Stimulated activated naive B cell treated with anti-CD40 and anti-IgM and Interleukin-4, amounts not matched to agents 10 μg/mL and 1 μg/mL and 100 μg/mL, for 72 hours (primary cell): ENCODE measurements at places on chromosomes 11 and 22.

GRCh38 chr22:24584166-24584790 is 8.6 kb downstream of the LRRC75B start:
- H3K27me3 ChIP-seq, result no peaks in the 10 kb centered on the region
- peaks cover 1% of the 10 kb centered on the region for H3K36me3 ChIP-seq
- DNase-seq, result no peak
- peak overlapping the region; percentile 81 for H3K27ac ChIP-seq
- H3K4me3 ChIP-seq, result no peak overlapping the region
- H3K4me1 ChIP-seq, result peaks cover 4% of the 10 kb centered on the region

GRCh38 chr11:65857500-65857852 is 504 bp downstream of the CFL1 start:
- peak overlapping the region; percentile 97 for H3K4me3 ChIP-seq
- peaks cover 55% of the 10 kb centered on the region for H3K36me3 ChIP-seq
- H3K4me1 ChIP-seq, result peaks cover 34% of the 10 kb centered on the region
- peak overlapping the region; percentile 95 for H3K27ac ChIP-seq

DNA sequence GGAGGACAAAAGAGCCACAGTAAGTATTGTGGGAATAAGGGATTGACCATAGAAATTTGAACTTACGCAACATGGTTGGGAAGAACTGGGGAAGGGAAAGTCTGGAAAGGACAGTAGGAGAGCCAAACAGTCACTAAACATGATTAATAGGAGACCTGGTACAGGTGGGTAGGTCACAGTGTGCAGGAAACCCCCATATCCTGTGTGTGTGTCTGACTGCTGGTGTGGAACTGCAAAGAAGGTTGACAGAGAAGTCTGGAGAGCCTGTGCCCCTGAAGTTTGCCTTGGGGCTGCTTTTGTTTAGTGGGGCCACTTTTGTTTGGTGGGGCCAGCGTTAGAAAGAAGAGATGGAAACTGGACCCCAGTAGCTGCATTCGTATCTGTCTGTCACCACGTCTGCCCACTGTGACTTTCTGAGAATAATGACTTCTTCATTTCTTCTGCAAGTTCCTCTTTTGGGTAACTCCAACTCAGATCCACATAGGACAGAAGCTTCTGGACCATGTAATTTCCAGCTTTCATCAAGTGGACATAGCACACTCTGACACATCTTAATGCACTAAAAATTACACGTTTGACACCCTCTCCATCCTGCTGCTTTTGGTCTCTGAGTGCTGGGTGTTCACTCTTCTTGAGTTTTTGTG is 126.8 kb upstream of the RAG2 start:
- H3K27ac ChIP-seq, result peak overlapping the region; percentile 32
- H3K27me3 ChIP-seq, result no peaks in the 10 kb centered on the region
- H3K4me1 ChIP-seq, result peaks cover 13% of the 10 kb centered on the region
- DNase-seq, result no peak
- no peak overlapping the region for H3K4me3 ChIP-seq

GRCh38 chr11:121794671-121795141 is 321.3 kb downstream of the BLID start:
- H3K4me1 ChIP-seq, result no peaks in the 10 kb centered on the region
- peaks cover 30% of the 10 kb centered on the region for H3K27me3 ChIP-seq
- H3K4me3 ChIP-seq, result no peak overlapping the region
- no peak overlapping the region for H3K27ac ChIP-seq

DNA sequence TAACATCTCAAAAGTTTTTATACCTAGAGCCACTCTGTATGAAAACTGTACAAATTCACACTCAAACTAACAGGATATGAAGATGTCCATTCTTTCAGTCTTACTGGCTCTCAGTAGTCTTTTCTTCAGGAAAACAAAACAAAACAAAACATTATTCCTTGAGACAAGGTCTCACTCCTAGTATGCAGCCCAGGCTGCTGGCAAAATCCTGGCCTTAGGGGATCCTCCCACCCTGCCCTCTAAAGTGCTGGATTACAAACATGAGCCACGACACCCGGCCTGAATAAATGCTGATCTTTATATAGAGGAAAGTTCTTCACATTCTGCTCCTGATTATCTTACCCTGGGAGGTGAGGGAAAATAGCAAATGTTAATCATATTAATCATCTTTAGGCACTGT is 5.1 kb downstream of the APOL2 start:
- peaks cover 47% of the 10 kb centered on the region for H3K4me1 ChIP-seq
- H3K4me3 ChIP-seq, result no peak overlapping the region
- H3K27me3 ChIP-seq, result no peaks in the 10 kb centered on the region
- peak overlapping the region; percentile 2 for H3K27ac ChIP-seq
- peaks cover 83% of the 10 kb centered on the region for H3K36me3 ChIP-seq
- no peak for DNase-seq

- H3K4me3 ChIP-seq, result peak overlapping the region; percentile 58
- H3K27ac ChIP-seq, result no peak overlapping the region
- peaks cover 7% of the 10 kb centered on the region for H3K4me1 ChIP-seq
- no peaks in the 10 kb centered on the region for H3K36me3 ChIP-seq
- no peak for DNase-seq
Observed at GRCh38 chr22:50490531-50491308, 4.1 kb downstream of the MIOX start.

DNA sequence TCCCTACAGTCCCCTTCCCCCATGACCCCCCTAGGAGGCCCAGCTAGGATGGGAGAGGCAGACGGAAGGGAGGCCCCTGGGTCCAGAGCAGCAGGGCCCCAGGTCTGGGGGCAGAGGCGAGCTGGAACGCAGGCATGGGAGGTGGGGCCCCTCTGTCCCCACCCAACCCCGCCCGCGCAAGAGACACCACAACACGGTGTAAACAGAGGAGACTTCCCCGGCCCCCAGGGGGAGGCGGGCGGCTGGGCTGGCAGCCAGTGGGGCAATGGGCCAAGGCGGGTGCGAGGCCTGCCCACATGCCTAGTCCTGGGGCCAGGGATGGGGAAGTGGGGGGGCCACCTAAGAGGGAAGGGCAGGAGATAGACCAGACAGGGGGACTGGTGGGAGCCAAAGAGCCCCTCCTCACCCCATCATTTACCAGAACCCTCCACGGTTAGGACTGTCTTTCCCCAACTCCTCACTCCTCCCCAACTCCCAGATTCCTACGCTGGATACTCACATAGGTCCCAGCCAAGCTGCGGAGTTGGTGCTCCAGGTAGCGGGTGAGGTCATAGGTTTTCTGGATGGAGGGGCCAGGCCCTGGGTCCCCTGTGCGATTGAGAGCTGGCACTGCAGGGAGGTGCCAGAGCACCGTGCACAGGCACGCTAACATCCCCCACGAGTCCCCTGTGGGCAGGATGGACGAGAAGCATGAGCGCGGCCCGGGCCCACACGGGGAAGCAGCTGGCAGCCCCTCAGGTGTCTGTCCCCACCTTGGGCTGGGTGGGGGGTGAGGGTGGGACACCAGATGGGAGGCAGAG is 6.2 kb downstream of the CLCF1 start:
- peaks cover 79% of the 10 kb centered on the region for H3K4me1 ChIP-seq
- H3K27me3 ChIP-seq, result no peaks in the 10 kb centered on the region
- peak overlapping the region; percentile 18 for H3K4me3 ChIP-seq
- no peak for DNase-seq
- H3K36me3 ChIP-seq, result peaks cover 66% of the 10 kb centered on the region
- peak overlapping the region; percentile 43 for H3K27ac ChIP-seq
